ENCODE measurements at places on chromosomes 3 and 15.

DNA sequence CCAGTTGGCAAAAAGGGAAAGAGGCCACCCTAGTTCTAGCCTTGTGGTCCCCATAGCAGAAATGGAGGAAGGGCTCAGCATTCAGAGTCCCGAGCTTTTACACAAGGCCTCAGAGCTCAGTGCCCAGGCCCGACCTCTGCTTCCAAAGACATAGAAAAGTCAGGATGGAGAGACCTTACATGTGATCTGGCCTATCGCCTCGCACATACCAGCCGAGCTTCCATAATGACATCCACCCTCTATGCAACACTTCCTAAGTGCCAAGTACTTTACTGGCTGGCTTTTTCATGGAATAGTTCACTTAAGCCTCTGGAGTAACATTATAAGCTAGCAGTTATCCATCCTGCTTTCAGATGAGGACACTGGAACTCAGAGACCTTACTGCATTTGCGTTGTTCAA lies 275.9 kb downstream of the FAM43A start:
- DNase-seq = no peak

DNA sequence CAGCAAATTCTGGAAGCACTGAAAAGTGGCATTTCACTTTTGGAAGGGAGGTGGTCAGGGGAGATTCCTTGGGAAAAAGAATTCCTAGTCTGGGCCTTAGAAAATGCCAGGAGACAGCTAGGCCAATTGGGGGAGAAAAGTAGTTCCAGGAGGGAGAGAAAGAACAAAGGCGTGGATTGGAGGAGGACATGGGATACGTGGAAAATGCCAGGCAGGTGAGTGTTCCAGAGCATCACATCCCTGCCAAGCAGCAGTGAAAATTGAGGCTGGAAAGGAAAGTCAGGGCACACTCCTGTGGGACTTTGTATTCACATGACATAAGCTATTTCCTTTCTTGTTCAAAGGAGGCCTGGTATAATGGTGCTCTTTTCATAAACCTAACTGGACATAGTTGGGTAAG lies 134.5 kb upstream of the WNT5A start:
- no peak for DNase-seq

GRCh38 chr15:51090753-51091152 lies 4.0 kb downstream of the TNFAIP8L3 start:
- no peak for DNase-seq

- DNase-seq = no peak
Observed at GRCh38 chr15:67186688-67187087, 67.8 kb downstream of the AAGAB start.

DNA sequence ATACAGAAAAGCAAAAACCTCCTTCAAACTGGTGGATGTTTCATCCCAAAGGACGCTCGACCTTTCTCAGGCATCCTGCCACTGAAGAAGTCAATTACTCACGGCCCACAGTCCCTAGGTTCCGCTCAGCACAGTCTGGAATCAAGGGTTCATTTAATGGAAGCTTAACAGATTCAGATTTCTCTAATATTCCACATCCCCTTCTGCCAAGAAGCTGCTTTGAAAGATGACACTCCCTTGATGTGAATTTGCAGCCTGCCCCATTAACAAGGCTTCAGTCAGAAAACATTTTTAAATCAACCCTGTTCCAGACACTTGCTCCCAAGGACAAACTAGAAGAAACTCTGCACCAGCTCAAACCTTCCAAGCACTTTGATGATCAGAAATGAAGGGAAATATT lies 81.2 kb downstream of the LIPC start:
- DNase-seq = no peak

GRCh38 chr3:153437666-153438065 lies 275.6 kb downstream of the RAP2B start:
- DNase-seq = no peak

DNA sequence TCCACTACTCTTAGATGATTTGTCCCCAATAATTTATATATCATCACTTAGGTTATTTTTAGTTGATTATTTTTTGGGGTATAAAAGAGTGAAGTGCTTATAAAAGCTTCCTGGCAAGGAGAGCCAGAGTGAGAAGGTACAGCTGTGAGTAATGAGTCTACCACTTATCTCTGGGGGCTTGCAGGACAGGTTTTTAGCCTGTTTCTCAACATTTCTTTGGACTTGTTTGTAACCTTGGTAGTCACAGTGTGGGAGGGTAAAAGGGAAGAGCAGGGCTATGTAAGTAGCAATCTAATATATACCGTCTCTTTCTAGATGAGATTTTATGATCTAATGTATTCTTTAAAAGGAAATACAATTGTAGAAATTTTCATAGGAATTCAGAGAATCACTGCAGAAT lies 321.3 kb upstream of the GOLIM4 start:
- DNase-seq = no peak

DNA sequence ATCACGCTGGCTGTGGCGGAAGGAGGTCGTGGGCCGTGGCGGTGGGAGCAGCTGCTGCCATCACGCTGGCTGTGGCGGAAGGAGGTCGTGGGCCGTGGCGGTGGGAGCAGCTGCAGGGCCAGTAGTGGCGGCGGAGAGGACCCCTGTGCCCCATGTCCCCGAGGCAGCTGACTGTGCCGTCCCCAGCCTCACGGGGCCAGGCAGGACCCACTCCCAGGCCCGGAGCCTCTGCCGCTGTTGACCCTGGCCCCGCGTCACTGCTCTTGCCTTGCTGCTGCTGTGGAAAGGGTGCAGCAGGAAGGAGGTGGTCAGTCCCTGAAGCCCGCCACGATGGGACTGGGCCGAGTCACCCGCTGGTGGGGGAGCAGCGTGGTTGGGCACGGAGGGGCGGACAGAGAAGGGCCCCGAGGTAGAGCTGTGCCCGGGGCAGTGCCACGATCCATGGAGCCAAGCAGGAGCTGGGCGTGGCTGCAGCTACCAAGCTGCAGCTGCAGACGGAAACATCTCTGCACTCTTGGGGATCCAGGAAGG lies 71.2 kb downstream of the GLB1 start:
- no peak for DNase-seq

DNA sequence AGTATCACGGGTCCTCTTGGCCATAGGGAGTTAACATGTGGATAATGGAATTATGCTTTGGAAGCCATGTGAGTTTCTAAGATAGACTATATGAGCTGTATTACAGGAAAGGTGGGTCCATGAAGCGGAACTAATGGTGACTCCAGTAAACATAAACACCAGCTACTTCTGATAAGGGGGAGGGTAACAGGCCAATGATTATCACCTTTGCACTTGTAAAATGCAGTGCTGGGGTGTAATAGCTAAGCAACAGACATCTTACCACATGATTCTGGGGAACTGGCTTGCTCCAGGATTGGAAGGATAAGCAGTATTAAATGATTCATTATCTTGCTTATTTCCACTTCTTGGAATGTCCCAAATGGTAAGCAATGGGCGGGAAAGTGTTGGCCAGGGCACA lies 61.4 kb upstream of the CD47 start:
- DNase-seq = no peak

- no peak for DNase-seq
Observed at GRCh38 chr3:127710155-127710941, 37.6 kb downstream of the ABTB1 start.

DNA sequence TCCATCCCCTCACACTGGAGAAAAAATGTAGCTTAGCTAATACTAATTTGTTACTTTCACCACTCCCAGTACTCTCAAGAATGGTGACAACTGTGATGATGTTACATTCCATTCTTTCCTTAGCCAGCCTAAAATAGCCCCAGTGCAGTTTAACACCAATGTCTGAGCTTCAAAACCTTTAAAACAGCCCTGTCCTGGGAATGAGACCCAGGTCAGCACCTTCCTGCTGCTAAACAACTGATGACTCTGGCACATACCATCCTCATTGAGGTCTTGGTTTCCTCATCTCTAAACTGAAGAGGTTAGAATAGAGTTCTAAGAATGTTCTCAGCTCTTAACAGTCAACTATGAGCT lies 3.8 kb downstream of the SCAMP2 start:
- no peak for DNase-seq

- DNase-seq = no peak
Observed at GRCh38 chr15:78789615-78790014, 21.6 kb downstream of the ADAMTS7 start.

GRCh38 chr15:59746777-59747176 lies 57.7 kb upstream of the BNIP2 start:
- DNase-seq = no peak

DNA sequence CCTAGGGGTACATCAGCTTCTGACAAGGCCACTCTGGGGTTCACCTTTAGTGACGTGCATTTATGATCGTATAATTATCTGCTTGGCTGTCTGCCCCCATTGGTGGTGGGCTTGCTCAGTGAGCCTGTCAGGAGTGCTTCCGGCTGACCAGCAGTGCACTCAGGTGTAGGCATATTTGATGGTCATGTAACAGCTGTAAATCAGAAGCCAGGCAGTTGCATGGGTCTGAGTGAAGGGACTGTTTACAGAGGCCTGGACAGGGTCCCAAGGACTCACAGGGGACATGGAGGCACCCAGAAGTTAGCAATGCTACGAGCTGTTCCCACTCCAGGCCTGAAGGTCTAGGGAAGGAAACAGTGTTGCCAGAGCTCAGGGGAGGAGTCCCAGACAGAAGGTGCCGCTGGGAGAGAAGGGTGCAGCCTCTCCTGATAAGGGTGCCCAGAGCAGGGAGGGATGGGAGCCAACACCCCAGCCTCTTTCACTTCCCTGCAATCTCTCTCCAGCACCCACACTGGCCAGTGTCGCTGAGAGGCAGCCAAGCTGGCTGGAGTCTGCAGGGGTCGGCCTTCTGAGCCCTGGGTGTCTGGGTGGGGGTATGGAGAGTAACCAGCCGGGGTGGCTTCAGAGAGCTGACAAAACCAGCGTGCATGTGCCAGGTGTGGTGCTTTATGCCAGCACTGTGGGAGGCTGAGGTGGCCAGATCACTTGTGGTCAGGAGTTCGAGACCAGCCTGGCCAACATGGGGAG lies 61.3 kb upstream of the PRR23E start:
- no peak for DNase-seq

DNA sequence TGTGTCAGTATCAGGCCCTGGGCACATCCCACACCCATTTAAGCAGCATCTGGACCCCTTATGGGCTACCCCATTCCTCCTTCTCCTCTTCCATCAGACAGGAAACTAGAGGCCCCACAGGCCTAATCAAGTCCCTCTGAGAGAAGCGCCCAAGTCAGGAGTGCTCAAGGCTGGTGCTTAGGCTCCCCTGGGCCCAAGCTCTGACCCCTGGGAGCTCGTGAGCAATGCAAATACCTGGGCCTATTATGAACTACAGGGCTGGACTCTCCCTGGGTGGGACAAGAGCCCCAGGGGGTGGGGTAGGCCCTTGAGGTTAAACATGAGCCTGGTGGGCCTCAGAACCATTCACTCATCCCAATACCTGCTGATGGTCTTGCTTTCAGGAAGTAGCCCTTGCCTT lies 57.4 kb downstream of the SEMA3G start:
- no peak for DNase-seq

- no peak for DNase-seq
Observed at GRCh38 chr3:12963231-12963896, 109.9 kb downstream of the IQSEC1 start.

DNA sequence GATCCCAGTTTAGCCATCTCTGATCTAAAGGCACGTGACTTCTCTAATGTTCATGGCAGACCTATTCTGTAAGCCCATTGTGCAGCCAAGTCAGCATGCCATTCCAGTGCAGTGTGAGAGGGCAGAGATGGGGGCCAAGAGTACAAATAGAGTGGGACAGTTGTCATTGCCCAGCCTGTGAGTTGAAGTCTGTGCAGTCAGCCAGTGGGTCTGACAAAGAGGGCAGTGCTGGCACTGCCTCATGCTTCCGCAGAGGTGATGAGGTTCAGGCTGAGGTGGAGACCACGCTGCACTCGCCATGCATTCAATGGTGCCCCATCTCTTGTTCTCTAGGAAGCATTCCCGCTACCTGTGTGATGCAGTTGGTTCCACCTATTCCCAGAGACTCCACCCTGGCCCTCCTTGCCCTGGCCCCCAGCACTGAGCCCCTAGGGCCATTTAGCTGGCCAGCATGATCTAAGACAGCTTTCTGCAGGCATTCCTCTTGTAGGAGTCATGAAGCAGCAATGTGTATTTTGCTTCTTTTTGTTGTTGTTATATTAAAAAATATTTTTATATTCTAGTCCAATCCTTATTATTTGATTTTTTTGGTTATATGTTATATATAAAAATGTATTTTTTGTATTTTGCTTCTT lies 3.7 kb downstream of the MRAS start:
- no peak for DNase-seq

DNA sequence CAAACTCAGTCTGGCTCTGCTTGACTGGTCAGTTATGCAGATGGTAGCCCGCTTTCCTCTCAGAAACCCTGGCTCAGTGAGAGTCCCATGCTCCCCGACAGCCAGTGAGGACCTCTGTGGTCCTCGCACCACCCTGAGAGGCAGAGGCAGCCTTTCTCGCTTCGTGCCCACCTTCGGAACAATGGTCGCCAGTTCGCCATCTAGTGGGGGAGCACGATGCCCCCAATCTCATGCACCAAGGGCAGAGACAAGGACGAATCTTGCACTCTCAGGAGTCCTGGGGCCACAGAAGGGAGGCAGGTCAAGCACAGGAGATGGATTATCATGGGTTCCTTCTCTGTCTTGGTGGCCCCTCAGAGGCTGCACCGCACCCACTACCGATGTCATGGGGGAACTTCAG lies 75.2 kb downstream of the RHCG start:
- DNase-seq = no peak

DNA sequence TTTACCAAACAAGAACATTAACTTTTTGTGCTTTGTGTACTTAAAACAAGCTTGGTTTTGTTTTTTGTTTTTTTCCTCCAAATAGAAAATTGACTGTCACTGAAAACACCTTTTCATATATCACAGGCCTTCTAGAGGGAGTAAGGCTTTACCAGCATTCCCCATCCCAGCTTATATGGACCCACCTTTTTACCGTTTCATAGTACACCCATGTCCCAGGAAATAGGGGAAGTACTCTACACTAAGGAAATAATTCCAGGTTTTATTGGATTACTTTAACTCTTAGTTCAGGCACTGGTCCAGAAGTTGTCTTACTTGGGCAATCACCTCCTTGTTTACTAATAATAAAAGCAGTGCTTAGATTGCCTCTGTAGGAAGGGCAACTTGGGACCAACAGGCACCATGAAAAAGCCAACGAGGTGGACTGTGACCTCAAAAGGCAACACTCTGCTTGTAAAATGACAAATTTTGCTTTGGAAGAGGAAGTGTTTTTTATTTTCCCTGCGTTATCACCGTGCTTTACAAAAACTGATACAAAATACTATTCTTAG lies 26.2 kb downstream of the HMG20A start:
- DNase-seq = no peak

GRCh38 chr3:108438542-108438941 lies 71.9 kb downstream of the MYH15 start:
- DNase-seq = no peak

Measured in occipital lobe (tissue), 3 donors.